NCI-H2029 treated with DMSO at 0.1 percent for 48 hours (cell line): ENCODE measurements at places on chromosomes 6 and 20.
A peak's percentile ranks its signal among the peaks of the same experiment; 100 is the strongest.

DNA sequence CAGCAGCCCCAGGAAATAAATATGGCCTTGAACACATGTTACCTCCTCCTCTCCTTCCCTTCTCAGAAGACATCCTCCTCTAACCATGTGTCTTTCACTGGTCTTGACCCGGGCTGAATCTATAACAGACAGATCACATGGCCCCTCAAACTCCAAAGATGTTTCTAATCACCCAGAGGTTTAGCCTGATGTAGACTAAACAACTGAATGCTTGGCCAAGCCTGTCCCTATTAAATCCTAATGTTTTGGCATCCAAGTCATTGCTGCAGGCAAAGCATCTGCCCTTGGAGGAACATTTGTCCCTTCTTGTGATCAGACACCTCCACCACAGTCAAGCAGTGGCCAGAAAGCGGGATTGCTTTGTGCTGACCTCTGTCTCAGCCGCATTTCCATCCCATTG lies 65.5 kb downstream of the ANKRD60 start:
- DNase-seq, result no peak

GRCh38 chr6:160277144-160277543 lies 18.5 kb upstream of the SLC22A2 start:
- no peak for DNase-seq

GRCh38 chr20:56628873-56629463 lies at the start of gene TFAP2C:
TFAP2C (plus strand) TSS chr20:56629306; CDS start chr20:56629545, 239 bp downstream.
- DNase-seq, result no peak

GRCh38 chr6:130944486-130944885 lies 117.3 kb downstream of the SMLR1 start:
- DNase-seq, result no peak

- no peak for DNase-seq
Measured at GRCh38 chr20:41200446-41201202, 63.3 kb downstream of the PLCG1 start.

DNA sequence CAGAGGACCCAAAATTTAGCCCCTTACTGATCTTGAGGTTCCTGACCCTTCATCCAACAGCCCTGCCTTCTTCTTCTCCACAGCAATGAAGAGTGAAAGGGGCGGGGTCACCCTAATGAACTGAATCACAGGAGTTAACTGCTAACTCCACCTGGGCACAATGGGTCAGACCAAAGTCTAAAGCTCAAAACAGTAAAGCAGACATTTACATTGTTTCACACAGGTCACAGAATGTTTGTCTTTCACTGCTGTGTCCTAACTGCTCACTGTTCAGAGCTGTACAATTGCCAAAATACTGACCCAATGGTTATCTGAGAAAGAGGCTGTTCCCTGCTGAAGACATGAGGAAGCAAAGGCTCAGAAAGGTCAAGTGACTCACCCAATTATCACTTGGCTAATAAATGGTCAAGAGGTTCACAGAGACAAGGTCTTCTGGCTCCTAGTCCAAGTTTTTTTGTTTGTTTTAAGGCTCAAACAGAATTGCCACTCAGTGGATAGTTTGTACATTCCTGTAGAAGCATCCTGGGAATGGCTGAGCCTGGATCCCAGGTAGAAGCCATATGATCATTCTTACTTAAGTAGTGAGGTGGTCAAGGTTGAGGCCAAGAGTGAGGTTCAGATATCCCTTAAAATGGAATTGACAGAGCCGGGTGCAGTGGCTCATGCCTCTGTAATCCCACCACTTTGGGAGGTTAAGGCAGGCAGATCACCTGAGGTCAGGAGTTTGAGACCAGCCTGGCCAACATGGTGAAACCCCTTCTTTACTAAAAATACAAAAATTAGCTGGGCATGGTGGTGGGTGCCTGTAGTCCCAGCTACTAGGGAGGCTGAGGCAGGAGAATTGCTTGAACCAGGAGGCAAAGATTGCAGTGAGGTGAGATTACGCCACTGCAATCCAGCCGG lies 35.1 kb upstream of the FAM83C start:
- no peak for DNase-seq

- no peak for DNase-seq
Measured at GRCh38 chr6:54768494-54768893, 78.1 kb upstream of the FAM83B start.

DNA sequence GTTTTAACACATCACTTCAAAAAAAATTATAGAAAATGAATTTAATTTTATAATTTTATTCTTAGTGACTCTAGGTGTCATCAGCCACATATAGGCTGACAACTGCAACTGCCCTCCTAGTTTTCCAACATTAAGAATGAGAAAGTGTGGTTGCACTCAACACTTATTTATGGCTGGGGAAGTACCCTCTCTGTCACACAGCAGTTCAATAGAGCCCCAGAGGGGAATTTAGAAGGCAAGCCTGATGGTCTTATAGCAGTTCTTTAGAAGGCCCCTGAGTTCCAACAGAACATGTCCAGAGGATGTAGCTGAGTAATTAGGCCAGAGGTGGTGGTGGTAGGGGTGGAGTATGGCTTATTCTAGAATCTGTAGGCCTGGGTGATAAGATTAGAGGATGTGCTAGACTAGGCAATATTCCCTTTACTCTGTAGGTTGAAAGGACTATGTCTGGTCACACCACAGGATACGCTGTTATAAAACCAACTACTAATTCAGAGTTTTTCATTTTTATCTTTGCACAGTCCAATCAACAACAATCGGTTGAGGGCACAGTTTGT lies 226.5 kb upstream of the CITED2 start:
- no peak for DNase-seq

GRCh38 chr20:15627501-15627903 lies 945.7 kb downstream of the KIF16B start:
- DNase-seq, result no peak

DNA sequence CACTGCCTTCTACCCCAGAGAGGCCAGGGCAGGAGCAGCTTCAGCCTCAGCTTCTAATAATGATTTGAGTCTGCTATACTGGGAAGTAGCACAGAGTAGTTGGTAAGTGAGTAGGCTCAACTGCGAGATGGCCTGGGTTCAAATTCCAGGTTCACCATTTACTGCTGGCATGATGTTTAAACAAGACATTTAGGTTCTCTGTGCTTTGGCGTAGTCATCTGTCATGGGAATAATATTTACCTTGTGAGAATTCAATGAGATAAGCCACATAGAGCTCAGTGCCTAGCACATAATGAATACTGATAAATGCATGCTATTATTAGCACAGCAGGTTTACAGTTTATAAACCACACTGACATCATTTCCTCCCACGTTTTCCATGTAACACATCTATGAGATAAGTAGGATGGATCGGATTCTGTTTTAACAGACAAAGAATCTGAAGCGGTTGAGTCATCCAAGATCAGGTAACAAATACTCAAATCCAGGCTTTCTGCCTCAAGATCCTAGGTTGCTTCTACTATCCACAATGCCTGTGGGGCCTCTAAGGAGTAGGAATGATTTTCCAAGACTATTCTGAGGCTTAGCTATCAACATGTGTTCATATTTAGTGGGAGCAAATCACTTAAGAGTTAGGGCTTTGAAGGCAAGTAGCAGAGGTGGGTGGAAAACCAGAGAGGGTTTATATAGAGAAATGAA lies 72.9 kb upstream of the DTNBP1 start:
- peak; percentile 93 for DNase-seq

DNA sequence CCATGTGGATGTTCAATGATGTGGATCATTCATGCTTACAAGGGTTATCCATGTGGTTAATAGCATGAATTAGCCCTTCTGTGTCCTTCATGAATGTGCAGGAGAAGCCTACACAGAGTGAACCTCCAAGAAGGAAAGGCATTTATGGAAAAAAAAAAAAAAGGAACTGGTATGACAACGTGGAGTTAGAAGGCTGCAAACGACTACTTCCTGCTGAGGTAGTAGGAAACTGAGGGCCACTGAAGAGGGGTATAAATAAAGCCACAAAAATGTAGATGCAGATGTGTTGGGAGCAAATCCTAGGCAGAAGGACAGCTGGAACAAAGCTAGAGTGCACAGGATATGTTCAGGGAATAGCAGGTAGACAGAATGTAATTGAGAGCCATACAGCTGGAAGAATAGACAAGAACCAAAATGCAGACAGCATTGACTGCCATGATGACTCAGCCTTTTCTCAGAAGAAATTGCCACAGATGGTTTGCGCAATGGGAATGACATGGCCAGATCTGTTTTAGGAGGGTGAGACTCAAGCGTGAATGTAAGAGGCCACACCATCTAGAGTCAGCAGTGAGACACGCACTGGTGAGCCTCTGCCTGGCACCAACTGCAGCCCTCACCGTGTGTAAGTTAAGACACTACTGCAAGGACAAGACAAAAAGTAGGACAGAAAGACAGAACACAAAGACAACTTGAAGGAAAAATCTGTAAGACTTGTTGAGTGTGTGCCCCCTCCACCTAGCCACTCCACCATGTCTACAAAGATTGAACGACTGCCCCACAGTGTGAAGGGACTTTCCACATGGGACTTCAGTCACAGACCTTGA lies 79.8 kb downstream of the KIF13A start:
- DNase-seq, result no peak

GRCh38 chr20:17523326-17523725 lies 7.9 kb downstream of the BFSP1 start:
- DNase-seq, result no peak

GRCh38 chr20:1474325-1474724 lies 7.7 kb upstream of the NSFL1C start:
- DNase-seq, result no peak

GRCh38 chr6:107604549-107604948 lies 114.6 kb downstream of the SOBP start:
- DNase-seq, result no peak

DNA sequence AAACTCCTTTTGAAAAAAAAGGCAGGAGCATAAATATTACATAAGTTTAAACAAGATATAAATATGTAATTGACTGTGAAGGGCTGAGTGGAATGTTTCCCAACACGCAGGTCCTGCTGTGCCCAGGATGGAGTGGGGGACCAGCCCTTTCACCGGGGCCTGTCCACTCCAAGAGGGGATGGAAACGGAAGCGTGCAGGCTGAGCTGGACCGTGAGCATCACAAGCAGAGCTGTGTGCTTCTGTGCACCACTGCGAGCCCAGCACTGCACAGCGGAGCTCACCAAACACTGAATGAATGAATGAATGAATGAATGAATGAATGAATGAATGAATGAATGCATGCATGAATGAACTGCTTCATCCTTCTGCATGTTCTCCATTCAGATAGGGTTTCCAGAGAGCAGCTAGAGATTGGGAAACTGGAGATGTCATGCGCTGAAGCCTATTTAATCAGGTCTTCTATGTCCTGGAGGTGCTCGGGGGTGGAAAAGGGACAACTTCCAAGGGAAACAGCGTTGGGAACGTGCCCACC lies 157.7 kb downstream of the ANKRD60 start:
- no peak for DNase-seq

GRCh38 chr6:113923526-113923925 lies 47.4 kb downstream of the HDAC2 start:
- DNase-seq, result no peak

GRCh38 chr6:68973066-68973465 lies 338.0 kb downstream of the ADGRB3 start:
- DNase-seq, result no peak

DNA sequence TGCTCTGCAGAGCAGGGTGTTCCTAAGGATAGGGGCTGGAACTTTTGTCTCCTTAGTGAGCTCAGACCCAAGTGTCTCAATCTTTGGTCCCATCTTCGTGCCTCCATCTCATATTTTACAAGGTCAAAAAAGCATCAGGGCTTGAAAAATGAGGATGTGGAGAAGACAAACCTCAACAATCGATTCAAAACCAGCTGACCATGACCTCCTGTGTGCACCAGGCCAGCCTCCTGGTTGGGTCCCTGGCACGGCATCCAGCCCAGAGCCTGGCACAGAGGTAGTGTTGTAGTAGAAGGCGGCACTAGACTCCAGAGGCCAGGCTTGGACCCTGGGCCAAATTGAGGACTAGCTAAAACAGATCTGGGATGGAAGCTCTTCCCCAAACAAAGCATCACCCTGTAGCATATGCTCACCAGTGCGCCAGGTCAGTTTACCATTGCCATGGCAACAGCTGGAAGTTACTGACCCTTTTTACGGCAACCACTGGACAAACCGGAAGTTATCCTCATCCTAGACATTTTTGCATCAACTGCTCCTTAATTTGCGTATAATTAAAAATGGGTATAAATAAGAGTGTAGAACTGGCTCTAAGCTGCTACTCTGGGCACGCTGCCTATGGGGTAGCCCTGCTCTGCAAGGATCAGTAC lies 69.3 kb upstream of the BLCAP start:
- DNase-seq, result no peak

DNA sequence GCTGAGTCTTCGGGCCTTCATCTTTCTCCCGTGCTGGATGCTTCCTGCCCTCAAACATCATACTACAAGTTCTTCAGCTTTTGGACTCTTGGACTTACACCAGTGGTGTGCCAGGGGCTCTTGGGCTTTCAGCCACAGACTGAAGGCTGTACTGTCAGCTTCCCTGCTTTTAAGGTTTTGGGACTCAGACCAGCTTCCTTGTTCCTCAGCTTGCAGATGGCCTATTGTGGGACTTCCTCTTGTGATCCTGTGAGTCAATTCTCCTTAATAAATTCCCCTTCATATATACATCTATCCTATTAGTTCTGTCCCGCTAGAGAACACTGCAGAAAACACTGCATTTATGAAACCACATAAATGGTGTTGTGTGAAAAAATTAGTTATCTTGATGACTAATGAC lies 13.9 kb upstream of the BCLAF1 start:
- no peak for DNase-seq
